Cortex of kidney (tissue), 1 donor: ENCODE measurements at places on chromosomes 5 and 9.

- no peak for DNase-seq
Observed at GRCh38 chr5:64570395-64570996, 64.7 kb downstream of the RGS7BP start.

DNA sequence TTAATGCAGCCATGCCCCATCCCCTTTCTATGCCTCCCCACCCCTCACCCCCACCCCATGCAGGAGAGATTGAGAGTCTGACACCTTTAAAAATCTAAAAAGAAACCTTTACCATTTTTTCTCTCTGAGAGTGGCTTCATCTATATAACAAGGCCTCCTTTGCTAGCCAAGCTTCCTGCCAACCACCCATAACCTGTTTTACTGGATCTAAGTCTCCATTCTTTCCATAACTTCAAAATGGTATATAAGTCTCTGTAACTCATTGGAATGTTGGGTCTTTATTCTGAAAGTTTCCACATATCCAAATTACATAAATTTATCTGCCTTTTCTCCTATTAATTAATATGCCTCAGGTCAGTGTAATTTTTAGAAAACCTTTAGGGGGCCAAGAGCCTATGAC, 1174.0 kb downstream of the MAT2B start:
- no peak for DNase-seq

- DNase-seq, result no peak
Observed at GRCh38 chr5:72057816-72058215, 49.5 kb upstream of the MAP1B start.

DNA sequence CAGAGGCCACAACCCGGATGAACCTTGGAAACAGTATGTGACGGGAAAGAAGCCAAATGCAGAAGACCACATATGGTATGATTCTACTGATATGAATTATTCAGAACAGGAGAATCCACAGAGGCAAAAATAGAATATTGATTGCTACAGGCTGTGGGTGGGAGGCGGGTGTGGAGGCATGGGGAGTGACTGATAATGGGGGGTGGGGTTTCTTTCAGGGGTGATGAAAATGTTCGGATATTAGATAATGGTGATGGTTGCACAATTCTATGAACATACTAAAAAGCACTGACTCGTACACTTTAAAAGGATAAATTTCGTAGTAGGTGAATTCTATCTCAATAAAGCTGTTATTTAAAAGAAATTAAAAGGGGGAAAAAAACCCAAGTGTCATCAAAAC, 10.7 kb downstream of the IL4 start:
- DNase-seq, result no peak

- DNase-seq, result no peak
Observed at GRCh38 chr9:34046784-34047379, 1.8 kb downstream of the UBAP2 start.

DNA sequence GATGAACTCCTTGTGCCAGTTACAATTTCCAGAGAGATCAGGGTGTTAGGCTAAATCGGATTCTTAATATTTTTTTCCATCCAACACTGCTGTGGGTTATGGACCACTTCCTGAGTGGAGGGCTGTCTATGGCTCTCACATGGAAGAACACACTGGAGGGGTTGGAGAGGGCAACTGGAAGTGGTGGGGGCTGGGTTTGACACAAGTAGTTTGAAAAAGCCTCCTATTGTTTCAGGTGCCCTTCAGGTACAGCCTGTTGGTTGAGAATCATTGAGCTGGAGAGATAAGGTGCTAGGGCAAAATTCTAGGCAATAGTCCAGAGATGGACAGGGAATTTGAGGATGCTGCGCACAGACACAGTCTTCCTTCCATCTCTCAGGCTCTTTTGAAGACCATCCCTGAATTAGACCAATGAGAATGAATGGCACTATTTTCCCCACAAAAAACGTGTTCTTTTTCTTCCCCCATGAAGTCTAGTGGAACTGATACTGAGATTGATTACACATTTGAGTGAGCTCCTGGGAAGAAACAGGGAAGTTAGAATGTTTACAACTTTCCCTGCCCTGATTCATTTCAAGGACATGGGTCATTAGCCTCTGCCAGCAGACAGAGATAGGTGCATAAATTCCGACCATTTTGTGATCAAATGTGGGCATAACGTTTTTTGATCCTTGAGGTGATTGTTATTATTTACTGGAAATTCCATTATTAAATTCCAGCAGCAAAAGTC, 87.7 kb downstream of the ACER2 start:
- no peak for DNase-seq

GRCh38 chr9:121154782-121155181, 46.9 kb downstream of the RAB14 start:
- no peak for DNase-seq

DNA sequence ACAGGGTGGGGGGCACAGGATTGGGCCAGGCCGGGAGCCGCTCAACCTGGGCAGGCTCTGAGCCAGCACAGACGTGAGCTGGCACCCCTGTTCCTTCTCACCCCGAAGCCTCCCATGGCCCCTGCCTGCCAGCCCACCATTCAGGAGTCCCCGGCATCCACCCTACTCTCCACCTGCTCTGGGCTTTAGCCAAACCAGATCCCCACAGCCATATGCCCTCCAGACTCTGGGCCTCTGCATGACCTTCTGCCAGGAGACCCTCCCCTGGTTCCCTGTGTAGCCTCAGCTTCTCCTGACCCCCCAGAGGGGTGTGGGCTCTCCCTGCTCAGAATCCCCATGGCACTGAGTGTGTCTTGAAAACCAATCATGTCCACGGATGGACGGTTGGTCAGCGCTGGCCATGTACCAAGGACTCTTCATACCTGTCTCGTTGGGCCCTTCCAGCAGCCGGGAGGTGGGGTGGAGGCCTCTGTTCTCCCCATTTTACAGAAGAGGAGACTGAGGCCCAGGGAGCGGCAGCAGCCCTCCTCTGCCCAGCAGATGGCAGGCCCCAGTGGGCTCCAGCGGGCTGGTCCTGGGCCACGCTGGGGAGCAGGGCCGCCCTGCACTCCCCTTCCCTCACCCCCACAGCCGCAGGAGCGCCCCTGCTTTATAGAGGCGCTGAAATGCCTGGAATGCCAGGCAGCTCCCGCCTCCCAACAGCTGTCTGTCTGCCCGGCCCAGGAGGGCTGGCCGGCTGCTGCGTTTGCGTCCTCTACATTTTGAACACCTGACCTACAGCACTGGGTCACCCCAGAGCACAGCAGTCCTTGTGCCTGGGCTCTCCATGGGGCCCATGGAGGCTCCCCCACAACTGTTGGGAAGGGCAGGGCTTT, 3.5 kb upstream of the MYMK start:
- no peak for DNase-seq
